ENCODE measurements at places on chromosomes 6 and 20.

GRCh38 chr6:134357022-134357487 lies 39.1 kb upstream of the SGK1 start:
- no peak for DNase-seq

GRCh38 chr6:3403238-3404173 lies 53.3 kb downstream of the SLC22A23 start:
- DNase-seq, result no peak

GRCh38 chr6:15331143-15331542 lies 85.3 kb downstream of the JARID2 start:
- DNase-seq, result no peak

DNA sequence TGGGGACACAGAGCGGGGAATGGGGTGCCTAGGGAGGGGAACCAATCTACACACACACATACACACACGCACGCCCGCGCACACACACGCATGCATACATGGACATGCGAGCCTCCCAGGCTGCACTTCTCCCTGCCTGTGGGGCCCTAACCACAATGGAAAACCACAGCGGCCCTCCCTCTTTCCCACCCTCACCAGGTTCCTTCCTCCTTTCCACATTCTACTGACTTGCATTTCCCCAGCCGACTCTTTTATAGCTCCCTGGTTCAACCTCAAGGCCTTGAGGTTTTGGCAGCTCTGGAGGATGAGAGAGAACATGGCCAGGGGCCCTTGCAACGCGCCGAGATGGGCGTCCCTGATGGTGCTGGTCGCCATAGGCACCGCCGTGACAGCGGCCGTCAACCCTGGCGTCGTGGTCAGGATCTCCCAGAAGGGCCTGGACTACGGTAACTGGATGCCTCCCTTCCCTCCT lies at the start of gene BPI:
BPI (plus strand) TSS at position 249 of the 472 bp plus-strand sequence; CDS start at position 317, 68 bp downstream.
- no peak for DNase-seq

Data from activated naive CD4-positive, alpha-beta T cell (primary cell).